ENCODE measurements at places on chromosomes 5 and 9. TPM values are rescaled to one million over a fixed set of nuclear protein-coding genes. Genes with fewer than 3 reads are reported as not detected.

The CDX1 gene
- total RNA-seq: not detected

DNA sequence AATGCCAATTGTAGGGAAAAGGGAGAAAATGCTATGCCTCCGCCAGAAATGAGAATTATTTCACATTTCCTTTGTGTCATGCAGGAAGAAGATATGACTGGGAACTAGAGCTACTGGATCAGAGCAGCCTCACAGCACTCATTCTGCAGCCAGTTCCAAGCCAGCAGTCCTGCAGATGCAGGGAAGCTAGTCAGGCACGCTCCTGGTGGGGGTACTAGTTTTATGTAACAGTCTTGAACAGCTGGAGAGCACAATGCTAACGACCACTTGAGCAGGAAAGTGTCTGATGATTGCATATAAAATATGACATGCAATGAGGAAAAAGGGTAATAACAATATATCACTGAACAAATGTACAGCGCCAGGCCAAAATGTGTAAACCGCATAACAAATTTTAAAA lies 21.7 kb downstream of the CDH10 start:
- DNase-seq: no peak

DNA sequence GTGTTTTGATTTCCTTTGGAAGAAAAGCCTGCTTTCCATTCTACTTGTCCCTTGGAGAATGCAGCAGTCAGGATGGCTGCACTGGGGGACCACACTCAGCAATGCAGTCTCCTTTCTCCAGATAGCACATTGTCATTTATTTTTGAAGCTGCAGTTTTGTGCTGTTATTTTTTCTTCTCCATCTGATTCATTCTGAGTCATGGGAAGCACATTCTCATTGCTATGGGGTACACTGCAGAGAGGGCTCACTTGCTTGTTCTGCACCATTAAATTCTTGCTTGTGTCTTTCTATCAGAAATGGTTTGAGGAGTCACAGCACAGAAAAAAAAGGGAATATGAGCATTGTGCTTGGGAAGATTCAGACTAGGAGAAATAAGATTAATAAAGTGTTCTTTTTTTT lies 39.7 kb upstream of the POC5 start:
- DNase-seq: no peak

The FBP2 gene
- total RNA-seq: not detected

DNA sequence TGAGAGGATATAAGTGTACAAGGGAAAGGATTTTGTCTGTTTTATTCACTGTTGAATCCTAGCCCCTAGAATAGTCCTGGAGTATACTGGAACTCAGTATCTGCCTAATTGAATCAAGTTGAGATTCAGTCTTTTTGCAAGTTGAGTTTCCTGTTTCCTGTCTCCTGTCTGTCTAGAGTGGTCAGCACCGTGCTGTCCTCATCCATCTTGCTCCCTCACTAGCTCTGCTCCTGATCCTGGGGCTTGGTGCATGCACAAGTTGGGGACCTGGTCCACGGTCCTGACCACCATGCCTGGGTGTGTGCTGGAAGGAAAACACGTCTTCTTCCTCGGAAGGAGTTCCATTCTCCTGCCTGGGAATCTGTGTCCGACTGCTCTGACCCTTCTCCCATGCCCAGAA lies 3.2 kb downstream of the IL5 start:
- DNase-seq: no peak

- peak; percentile 16 for DNase-seq
Observed at GRCh38 chr5:159059722-159060121, 40.0 kb downstream of the EBF1 start.

GRCh38 chr5:170306381-170306831 lies 8.8 kb upstream of the LCP2 start:
- no peak for DNase-seq

The OLFM1 gene
- 23.3 TPM for total RNA-seq

- DNase-seq: no peak
Observed at GRCh38 chr9:19998823-19999455, 210.1 kb upstream of the SLC24A2 start.

- DNase-seq: no peak
Observed at GRCh38 chr5:9160747-9161146, 385.1 kb downstream of the SEMA5A start.

DNA sequence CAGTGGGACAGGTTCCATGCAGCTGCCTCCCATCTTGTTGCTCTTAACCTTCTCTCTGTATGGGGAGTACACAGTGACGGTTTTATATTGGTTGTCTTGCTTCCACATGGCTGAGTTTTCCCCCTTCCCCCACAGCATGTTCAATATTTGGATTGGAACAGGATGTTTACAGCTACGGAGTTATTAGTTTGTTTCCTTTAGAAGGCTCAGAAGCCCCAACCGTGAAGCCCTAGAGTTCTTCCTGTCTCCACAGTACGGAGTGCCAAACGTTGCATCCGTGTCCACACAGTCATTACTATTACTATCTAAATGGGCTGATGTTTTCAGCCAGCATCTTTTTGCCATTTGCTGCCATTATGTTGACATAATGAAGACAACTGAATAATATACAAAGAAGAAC lies 277.5 kb downstream of the MARCHF11 start:
- DNase-seq: no peak

- DNase-seq: no peak
Observed at GRCh38 chr5:148397968-148398595, 14.3 kb downstream of the FBXO38 start.

All from neural crest cell (in vitro differentiated cells).